ENCODE measurements at places on chromosomes 3 and 15.

DNA sequence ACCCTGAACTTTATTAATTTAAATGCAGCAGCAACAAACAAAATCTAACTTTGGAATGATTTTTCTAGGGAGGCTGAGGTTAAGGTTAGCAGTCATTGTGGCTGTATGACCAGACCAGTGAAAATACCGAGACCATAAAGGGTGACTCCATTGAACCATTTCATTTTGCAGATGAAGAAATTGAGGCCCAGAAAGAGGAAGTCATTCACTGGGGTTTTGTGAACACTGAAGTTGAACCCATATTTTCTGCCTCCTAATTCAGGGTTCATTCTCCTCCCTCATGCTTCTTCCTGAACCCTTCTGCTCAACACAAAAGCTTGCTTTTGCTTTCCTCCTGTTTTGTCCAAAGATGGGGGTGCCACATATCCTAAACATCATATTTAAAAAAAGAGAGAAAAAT lies 65.8 kb upstream of the PLCL2 start:
- no peak for DNase-seq

DNA sequence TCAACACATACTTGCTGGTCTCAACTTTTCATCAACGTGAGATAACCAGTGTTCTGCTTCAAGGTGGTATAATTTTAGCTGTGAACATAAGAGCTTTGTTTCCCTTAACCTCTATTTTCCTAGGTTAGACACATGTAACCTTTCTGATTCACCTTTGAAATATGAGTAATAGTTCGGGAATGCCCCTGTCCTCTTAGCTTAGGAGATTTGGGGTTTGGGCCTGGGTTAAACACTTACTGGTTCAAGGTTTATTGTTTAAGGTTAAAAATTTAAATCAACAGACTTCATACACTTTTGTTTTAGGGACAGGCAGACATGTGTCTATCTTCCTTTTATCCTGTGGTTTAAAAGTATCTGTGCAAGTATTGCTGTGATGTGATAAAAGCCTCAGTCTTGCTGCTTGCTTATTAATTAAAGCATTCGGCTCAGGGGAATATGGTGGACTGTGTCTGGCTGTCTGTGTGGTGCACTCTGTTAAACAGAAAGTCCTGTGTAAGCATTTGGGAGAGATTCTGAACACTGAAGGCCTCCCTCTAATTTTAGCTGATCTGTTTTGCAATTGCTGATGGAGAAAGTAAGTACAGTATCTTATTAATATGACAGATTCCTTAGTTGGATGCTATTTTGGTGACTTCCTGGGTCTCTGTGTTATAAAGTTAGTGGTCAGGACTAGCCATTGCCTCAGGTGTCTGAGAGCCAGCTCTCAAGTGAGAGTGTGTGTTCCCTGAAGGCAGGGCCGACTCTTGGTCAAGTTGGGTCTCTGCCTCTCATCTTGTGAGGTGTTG lies 81.8 kb downstream of the USP13 start:
- DNase-seq = no peak

DNA sequence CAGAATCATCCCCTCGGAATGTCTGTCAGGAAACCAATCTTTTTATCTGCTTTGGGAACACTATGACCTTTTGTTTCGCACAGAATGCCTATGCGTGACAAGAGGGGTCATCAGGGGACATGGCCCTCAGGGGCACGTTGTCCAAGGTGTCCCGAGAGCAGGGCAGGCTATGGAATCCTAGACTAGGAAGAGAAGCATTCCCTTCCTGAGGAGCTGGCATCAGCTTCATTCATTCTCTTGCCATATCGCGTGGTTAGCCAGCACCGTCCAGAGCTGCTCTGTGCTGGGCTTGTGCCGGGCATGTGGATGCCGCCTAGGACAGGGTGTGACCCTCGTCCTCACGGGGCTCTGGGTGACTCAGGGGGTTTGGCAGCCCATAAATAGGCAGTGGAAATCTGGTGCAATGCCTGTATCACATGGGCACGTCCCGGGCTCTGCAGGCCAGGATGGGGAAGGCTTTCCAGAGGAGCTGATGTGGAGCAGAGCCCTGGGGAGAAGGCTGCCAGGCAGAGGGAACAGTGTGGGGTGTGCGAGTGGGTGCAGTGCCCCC lies 117.8 kb downstream of the TMEM266 start:
- DNase-seq = no peak

DNA sequence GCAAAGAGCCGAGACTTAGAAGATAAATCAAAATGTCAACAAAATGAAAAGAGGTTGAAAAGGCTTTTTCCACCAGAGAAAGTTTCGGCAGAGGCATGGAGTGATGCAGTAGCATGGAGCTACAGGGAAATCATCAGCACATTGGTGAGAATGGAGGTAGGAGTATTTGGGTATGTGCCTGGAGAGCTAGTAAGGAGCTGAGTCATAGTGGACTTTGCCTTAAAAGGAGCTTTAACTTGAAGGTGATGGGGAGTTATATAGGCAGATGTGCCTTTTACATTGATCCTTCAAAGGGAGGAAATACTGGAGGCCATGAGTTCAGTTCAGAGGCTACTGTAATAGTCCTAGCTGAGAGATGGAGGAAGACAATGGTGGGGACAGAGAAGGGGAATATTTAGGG lies 44.3 kb downstream of the IL5RA start:
- no peak for DNase-seq

DNA sequence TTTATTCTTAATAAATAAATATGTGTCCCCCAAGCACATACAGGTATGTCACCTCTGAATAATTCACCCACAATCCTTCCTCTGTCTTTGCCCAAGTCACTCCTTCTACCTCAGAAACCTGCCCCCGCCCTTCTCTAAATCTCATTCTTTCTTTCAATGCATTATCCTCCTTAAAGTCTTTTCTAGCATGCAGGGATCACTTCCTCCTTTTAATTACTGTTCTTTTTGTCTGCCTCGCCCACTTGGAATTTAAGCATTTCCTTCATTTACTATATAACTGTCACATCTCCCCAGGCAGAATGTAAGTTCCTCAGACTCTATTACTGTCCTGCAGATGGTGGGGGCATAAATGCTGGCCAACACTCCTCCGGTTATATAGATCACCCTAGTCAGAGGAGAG lies 7.8 kb downstream of the CCDC80 start:
- no peak for DNase-seq

GRCh38 chr3:103918336-103918735 lies 1448.4 kb upstream of the ALCAM start:
- no peak for DNase-seq

DNA sequence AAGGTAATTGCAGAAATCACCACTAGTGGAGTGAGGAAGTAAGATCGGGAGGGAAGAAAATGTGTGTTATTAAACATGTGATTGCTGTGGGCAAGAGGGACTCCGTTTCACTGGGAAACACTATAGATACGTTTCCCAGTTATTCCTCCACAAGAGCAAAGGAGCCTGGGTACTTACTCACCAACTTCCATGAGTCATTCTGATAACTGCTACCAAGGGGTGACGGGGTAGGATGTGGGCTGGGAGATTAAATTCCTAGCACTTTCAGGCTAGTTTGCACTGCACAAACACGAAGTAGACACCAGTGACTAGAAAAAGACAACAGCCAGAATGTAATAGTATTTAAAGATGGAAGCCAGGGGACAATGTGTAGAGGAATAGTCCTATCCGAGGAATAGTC lies 812.9 kb upstream of the CFAP20DC start:
- no peak for DNase-seq

- no peak for DNase-seq
Measured at GRCh38 chr3:169865176-169865767, 4.5 kb downstream of the LRRC31 start.

DNA sequence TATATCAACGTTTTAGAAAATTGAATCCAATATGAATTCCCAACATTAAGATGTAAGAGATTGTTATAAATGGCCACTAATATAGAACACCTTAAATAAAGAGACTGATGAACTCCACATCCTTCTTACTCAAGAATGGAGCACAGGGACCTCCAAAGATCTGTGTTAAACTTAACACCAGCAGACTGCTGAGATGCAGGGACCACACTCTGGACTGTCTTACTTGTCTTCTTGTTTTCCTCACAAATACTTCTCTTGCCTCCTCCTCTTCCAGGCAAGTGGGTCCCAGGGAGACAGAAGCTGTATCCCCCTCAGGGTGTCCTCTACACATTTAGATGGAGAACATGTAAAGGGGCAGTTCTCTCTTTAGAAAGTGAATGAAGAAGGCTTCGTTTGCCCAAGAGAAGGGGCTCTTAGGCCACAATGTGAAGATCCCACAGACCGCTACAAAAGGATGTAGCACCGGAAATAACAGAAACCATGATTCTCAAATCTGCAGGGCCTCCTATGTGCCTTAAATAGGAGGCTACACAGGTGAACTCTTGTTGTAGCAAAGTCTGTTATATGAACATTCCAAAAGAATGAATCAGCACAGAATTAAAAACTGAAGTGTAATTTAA lies 52.2 kb downstream of the SATB1 start:
- no peak for DNase-seq

DNA sequence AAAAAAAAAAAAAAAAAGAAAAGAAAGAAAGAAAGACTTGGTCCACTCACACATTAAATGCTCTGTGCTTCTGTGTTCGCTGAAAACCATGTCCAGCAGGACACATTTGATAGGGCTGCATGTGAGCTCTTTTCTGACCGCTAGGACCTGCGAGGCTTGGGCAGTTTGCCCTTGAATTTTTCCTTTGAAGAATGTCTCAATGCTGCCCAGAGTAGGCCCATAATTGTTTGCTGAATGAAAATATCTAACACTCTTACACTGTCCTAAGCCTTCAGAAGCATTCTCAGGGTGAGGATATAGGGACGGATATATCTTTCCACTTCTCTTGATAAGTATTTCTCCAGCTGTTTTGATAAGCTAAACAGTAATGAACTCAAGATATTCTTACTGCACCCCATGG lies 6.0 kb downstream of the KIF9 start:
- no peak for DNase-seq

DNA sequence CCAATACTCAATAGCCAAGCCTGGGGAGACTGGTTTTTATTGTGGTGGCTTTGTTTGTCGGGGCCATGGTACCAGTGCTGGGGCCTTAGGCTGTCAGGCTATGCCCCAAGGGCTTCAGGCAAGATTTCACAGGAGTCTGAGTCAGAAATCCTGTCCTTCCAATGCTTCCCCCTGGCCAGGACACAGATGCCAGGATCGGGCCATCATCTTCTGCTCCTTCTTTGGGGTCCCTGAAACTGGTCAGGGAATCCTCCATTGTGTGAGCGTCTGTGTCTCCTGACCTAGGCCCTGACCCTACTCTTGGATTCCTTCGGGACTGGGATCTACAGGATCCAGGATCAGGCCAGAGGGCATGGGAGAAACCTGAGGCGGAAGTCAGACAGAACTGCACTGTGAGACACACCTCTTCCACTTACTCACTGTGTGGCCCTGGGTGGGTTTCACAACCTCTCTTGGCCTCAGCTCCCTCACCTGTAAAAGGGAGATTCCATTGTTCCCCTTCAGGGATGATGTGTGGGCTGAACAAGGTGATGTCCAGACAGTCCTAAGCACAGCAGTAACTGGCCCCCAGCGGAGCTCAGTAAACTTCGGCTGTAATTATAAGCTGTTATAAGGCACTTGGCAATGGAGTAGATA lies 292.7 kb downstream of the UACA start:
- no peak for DNase-seq

DNA sequence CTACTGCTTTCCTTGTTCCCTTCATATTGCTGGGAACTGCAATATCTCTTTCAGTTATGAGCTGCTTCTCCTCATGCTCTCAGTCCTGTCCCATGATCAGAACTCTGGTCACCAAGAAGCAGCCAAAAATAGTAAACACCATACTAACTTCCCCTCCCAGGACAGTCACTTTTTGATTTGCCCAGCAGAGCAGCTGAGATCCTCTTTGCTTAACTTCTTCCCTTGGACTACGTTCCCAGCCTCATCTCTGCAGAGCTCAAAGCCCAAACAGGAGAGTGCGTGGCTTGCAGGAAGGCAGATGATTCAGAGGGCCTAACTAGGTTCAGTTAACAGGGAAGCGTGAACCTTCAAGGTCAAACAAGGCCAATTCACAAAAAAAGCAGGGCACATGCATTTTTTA lies 153.2 kb downstream of the CTNNB1 start:
- no peak for DNase-seq

GRCh38 chr3:161393310-161393709 lies 22.0 kb upstream of the SPTSSB start:
- no peak for DNase-seq

GRCh38 chr15:74523982-74524381 lies 17.0 kb upstream of the ARID3B start:
- DNase-seq = no peak

DNA sequence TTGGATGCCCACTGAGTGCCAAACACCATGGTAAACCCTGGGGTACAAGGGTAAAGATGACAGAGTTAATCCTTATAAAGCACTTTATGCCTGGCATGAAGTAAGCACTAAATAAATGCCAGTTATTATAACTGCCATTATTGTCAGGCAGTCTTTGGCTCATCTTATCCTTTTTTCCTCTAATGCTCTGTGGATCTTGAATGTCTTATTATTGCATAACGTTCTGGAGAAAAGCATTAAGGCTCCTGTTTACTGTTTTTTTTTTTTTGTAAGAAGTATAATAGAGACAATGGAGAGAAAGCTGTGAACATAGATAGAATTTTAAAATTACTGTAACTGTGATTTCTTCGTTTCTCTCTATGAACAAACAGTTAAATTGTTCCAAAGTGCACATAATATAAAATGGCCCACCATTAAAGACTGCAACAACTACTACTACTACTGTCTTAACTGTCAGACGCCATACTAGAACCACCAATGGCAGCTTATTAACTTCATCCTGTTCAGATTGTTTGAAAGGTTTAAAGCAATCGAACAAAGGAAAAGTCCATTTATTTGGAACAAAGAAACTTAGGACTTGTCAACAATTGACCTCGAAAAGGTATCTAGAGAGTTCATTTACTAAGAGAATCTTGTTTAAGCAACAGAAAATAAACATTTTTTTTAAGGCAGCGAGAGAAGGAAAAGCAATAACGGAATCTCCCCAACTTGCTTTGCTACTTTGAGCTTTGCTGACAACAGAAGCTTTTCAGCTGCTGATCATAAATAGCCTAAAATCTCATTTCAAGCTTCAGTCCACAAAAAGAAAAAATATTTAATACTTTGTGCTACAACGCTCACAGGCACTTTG lies 520.7 kb downstream of the ROBO1 start:
- DNase-seq = no peak

DNA sequence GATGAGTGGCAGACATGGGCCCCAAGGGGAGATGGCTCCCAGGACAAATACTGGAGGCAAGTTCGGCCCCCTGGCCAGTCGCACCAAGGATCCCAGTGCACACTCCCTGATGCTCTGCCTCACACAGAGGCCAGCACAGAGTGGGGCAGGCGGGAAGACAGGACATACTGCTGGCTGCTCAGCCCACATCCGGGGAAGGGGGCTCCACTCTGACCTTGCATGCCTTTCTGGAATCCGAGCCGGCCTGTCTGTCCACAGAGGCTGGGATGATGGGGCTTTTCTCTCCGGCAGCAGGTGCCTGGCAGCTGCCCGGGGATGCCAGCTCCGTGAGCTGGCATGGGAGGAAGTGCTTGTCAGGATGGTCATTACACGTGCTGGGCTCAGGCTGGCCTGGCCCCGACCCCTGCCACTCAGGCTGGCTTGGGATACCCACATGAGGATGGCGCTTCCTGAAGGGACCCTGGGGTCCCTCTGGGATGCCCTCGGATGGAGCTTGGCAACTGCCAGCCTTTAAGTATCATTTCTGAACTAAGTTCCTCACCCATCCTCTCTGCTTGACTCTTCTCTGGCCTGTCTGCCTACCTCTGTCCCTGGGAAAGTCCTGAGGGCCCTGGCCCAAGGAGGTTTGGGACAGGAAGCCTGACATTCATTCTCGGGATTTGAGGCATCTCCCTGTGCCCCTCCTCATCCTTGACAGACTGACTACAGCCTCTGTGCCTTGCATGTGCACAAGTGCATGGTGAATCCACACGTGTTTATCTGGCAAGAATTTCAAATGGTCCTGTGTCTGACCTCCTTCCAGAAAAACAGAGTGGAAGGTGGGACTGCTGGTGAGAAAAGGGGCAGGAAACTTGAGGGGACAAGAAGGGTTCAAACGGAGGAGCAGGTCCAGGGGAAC lies 46.5 kb downstream of the EXOG start:
- DNase-seq = peak; percentile 20

Measured in nephron progenitor cell (in vitro differentiated cells).